ENCODE measurements at places on chromosomes 2 and 18.
A peak's percentile ranks its signal among the peaks of the same experiment; 100 is the strongest.

DNA sequence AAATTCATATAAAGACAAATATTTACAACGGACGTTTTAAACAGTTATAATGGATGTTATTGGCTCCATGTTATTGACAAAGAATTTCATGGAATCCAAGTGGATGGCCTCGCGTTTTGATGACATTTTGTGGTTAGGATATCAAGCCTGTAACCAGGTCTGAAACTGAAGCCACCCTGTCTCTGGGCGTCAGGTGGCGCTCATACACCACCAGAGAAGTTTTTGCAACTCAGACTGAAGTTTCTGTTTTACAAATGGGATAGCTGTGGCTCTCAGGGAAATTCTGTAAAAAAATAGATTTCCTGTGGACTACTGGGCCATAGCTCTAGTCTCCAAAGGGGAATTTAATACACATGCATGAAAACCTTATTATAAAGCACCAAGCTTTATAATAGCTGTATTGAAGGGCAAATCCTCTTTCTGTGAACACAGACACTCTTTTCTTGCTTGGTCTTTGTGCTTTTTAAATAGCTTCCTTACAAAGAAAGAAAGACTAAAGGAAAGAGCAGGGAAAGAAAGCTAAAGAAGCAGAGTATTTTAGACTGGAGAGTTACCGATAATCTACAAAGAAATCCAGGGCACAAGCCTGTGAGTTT, 86.7 kb downstream of the C18orf54 start:
- no peak for DNase-seq

- peak; percentile 26 for DNase-seq
These were observed 583 bp downstream of the CERS6 start for GRCh38 chr2:168456521-168457189.

DNA sequence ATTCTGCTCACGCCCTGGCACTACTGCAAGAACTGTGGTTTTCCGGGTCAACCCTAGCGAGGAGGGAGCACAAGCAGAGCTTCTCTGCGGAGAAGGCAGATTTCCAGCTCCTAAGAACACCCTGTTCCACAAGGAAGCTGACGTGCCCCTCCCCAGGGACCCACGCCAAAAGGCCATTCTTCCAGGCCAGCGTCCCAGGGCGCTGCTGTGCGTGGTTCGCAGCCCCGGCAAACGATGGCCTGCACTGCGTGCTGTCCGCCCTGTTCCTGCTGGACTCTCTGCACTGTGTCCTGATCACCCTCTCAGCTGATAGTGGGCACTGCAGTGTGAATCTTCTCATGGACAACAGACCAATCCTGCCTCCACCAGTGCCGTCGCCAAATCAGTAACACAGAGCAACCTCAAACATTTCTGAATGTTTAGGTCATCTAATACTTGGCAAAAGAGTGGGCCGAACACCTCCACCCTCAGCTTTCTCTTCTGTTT, 49.1 kb downstream of the ADI1 start:
- no peak for DNase-seq

GRCh38 chr2:173667415-173667814, 297.8 kb downstream of the SP3 start:
- no peak for DNase-seq
